ENCODE measurements at places on chromosomes 2 and 18.
A peak's percentile ranks its signal among the peaks of the same experiment; 100 is the strongest.

GRCh38 chr2:217274578-217274977 lies 414.7 kb upstream of the TNP1 start:
- DNase-seq: no peak

GRCh38 chr2:201858281-201859184 lies 52.2 kb downstream of the CDK15 start:
- no peak for DNase-seq

GRCh38 chr2:235849489-235849888 lies 318.7 kb downstream of the GBX2 start:
- DNase-seq: no peak

GRCh38 chr2:60976256-60976850 lies 41.2 kb upstream of the PEX13 start:
- DNase-seq: no peak

GRCh38 chr2:10741139-10741538 lies 19.7 kb downstream of the ATP6V1C2 start:
- DNase-seq: peak; percentile 94

DNA sequence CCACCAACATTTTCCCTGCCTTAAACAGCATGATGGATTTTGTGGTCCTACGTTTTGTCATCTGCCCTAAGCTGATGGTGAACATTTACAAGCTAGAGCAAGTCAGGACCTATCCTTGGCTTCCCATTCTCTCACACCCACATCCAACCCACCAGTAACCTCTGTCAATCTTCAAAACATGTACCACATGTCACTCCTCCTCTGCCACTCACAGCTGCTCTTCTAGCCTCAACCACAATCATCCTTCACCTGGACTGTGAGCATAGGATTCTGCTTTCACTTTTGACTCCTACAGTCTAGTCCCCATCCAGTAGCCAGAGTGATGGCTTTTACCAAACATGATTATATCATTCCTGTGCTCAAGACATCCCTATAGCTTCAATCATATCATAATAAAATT lies 279.8 kb upstream of the DLGAP1 start:
- DNase-seq: no peak

GRCh38 chr2:71611781-71612527 lies 158.6 kb downstream of the DYSF start:
- no peak for DNase-seq

GRCh38 chr2:229231328-229231868 lies 39.7 kb downstream of the PID1 start:
- no peak for DNase-seq

DNA sequence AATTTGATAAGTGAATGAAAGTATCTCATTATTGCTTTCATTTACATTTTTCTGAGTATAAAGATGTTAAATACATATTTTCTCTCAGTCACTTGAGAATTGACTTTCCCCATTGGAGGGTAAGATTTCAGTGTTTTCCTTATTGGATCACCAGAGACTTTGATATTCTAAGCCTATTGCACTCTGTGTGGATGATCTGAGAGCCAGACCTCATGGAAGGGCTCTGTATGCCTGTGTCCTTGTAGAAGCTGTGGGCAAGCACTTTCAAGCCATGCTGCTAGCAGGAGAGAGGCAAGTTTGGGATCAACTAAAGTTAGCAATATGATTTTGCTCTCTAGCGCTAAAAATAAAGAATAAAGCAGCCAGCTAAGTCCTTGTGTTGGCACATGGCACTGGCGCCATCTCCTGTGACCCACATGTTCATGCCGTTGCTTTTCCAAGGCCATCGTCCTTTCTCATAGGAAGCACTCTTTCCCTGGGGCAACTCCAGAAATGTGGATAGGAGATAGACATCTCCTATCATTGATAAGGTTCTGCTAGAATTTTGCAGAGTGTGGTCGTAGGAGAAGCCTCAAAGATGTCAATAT lies 72.6 kb downstream of the AOX1 start:
- no peak for DNase-seq

GRCh38 chr18:32072321-32072720 lies 19.4 kb upstream of the RNF138 start:
- DNase-seq: no peak

- no peak for DNase-seq
These were observed 94.9 kb upstream of the CTDP1 start for GRCh38 chr18:79584491-79585394.

- no peak for DNase-seq
These were observed 297.3 kb downstream of the IKZF2 start for GRCh38 chr2:212854116-212854515.

DNA sequence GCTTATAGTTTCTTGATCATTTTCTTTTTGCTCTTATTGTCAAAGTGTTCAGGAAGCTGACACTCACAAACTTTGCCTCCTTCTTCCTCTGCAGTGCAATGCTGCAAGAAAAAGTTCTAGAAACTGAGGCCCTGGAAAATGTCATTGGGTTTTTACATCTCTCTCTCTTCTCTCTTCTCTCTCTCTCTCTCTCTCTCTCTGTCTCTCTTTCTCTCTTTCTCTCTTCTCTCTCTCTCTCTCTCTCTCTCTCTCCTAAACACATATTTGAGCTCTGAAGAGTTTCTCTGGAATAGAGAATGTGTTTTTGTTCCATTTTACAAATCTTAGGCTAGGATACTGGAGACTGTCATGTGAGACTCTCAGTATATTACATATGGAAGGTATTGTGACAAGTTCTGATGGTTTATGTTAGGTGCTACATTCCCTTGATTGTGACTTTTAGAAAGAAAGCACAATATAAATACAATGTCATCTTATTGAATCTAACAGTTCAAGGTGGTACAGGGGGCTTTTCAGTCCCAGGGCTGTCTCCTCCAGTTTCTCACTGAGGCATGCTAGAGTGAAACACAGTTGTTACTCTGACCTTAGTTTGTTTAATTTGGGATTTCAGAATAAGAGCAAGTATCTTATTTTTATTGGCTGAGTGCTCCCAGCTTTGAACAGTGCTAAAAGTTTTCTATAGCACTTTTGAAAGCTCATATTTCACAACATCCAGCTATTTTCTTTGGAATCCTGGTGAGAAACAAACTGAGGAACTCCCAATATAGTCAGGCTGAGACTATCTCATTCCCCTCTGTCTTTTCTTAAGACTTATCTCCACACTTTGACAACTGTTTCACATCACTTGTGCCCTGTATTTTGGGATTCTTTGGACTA lies 41.4 kb upstream of the EHBP1 start:
- DNase-seq: no peak

DNA sequence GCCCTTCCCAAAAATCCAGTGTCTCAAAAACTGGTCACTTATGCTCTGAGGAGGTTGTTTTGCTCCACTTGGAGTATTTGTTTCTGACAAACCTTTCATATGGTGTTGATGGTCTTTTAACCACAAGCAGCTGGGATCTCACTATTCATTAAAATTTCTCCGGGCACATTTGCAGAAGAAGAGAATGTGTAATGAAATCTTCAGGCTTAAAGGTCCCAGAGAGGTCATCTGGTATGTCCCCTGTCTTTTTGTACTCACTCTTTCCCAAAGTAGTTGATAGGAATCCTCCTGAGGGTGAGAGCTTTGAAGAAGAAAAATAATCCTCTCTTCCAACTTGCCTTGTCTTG lies 430.8 kb downstream of the SETBP1 start:
- DNase-seq: no peak

DNA sequence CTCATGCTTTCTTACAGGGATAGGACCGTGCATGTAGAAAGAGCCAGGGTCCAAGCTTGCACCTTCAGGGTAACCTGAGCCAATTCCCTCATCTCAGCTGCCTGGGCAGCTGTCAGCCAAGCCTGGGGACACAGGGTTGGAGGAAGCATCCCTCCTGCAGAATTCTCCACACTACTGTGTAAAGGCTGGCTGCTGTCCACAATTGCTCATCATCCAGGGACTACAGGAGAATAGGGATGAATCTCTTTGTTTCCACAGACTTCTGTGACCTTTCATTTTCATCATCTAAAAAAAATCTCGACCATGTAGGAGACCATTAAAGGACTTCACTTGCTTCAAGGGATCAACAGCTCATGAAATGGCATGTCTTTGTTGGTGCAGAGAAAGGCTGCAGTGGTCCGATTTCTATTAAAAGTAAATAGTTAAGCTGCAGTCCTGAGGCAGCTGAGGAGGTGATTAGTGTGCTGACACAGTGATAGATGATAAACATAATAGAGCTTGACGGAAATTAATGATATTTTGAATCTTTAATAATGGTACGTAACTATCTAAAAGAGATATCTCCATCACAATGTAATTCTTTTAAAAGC lies 74.4 kb upstream of the COPS8 start:
- no peak for DNase-seq

DNA sequence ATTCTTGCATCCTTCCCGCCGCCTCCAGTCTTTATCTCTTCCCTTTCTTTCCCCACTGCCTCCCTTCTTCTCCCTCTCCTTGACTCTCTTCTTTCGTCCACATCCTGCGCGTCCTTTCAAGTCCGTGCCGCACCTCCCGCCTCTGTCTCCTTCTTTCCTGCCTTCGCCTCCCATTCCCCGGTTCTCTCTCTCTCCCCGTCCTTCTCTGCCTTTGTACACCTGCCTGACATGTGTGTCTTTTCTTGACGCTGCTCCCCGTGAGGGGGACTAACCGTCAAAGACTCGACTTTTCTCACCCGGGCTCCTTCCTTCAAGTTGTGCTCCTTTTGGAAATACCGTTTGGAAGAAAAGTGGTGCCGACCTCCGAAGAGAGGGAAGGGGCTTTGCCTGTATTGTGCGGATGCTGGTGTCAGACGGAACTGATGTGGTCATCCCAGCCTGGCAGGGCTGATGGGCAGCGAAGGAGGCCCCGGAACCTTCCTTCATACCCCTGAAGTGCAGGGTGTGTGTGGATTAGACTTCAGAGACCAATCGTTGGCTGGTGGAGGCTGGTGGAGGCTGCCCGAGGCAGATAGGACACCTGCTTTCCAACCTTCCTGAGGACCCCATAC lies 879 bp downstream of the TMEM178A start:
- DNase-seq: peak; percentile 49

DNA sequence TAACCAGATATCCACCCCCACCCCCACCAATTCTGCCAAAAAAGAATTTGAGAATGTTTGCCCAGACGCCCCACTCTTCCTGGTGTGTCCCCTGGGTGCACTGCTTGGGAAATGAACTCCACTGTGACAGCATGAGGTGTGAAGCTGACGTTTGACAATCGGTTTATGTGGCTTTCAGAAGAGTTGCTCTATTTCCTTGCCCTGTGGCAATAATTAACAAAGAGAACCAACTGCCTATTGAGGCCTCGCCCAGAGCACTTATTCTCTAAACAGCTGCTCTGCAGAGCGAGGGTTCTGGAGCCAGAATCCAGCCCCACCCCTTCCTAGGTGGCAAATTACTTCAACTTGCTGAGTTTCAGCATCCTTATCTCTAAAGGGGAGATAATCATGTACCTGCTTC lies 115.8 kb upstream of the SIX3 start:
- peak; percentile 42 for DNase-seq

- DNase-seq: no peak
These were observed 748.4 kb upstream of the NRXN1 start for GRCh38 chr2:51780353-51780752.

GRCh38 chr2:239346676-239347075 lies 54.1 kb downstream of the HDAC4 start:
- no peak for DNase-seq

GRCh38 chr2:205954707-205955106 lies 131.3 kb downstream of the INO80D start:
- DNase-seq: no peak

- no peak for DNase-seq
These were observed 137.9 kb downstream of the MGAT5 start for GRCh38 chr2:134391751-134392160.

DNA sequence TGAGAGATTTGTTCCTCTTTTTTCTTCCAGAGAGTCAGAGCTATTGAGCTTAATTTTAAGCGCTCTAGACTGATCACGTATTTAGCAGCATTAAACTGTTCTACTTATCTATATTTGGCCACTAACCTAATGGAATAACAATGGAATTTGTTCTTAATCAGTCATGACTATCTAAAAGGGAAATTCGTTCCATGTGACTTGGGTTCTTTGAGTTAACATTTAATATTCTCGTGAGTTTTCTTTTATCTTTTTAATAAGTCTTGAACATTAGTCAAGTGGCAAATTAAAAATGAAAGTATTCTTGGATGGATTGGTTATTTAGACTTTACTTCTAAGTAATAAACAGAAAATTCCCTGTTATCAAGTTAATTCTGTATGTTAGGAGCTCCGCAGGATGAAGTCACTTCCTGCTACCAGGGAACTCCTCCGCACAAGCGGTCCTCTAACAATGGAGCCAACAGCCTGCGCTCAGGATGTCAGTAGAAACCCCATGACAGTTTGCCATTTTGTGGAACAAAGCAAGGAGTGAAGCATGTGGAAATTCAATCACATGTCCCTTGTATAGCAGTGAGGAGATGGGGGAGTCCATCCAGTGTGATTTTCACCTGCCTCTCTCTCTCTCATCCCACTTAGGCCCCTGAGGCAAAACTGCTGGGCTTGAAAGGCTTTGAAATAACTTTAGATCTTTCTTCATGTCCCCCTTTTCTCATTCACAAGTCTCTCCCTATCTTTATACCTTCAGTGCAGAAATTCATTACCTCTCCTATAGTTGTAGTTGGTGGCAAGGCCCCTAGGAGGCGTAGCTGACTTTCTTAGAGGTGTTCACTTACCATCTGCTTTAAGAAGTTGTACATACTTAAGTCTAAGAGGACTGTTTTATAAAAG lies 138.1 kb downstream of the WDR7 start:
- DNase-seq: peak; percentile 19

DNA sequence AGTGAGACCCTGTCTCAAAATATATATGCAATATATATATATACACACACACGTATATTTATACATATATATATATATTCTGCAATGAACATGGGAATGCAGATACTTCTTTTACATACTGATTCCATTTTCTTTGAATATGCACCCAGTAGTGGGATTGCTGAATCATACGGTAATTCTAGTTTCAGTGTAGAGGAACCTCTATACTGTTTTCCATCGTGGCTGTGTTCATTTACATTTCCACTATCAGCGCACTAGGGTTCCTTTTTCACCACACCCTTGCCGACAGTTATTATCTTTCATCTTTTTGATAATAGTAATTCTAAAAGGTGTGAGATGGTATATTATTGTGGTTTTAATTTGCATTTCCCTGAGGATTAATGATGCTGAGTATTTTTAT lies 52.3 kb upstream of the SLC39A10 start:
- no peak for DNase-seq

GRCh38 chr18:42915299-42915698 lies 200.2 kb downstream of the RIT2 start:
- peak; percentile 89 for DNase-seq

GRCh38 chr2:235201756-235202155 lies 249.9 kb downstream of the SH3BP4 start:
- DNase-seq: no peak

- peak; percentile 34 for DNase-seq
These were observed at the start of gene NMUR1 for GRCh38 chr2:231530099-231531011. TSS of gene NMUR1 (minus strand) at chr2:231530445. CDS start at chr2:231530361, 84 bp downstream.

GRCh38 chr2:85672456-85672855 lies 4.5 kb upstream of the SFTPB start:
- no peak for DNase-seq

- no peak for DNase-seq
These were observed 474 bp upstream of the GCA start for GRCh38 chr2:162343492-162343823.

DNA sequence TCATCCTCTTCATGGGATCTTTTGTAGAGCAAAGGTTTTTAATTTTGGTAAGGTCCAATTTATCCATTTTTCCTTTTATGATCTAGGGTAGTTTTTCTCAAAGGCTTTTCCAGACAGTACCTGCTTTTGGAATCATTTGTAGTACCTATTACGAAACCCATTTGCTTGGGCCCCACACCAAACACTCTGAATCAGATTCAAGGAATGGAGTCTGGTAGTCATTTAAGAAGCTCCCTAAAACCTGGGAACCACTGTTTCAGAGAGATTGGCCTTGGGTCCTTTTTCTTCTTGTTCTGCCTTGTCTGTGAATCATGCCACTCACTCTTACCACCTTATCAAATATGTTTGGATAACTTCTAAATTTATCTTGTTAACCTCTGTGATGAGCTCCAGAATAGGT lies 40.3 kb downstream of the OSBPL6 start:
- DNase-seq: no peak

Measured in NCI-H146 (cell line).